Stimulated activated memory B cell treated with anti-CD40 and anti-IgM and Interleukin-4, amounts not matched to agents 10 μg/mL and 1 μg/mL and 100 μg/mL, for 72 hours (primary cell): ENCODE measurements at places on chromosomes 3 and 15.

- no peak for ATAC-seq
Measured at GRCh38 chr15:89751748-89752147, 699 bp upstream of the MESP1 start.

GRCh38 chr3:113261626-113262303 lies 50.4 kb downstream of the BOC start:
- ATAC-seq, result no peak

DNA sequence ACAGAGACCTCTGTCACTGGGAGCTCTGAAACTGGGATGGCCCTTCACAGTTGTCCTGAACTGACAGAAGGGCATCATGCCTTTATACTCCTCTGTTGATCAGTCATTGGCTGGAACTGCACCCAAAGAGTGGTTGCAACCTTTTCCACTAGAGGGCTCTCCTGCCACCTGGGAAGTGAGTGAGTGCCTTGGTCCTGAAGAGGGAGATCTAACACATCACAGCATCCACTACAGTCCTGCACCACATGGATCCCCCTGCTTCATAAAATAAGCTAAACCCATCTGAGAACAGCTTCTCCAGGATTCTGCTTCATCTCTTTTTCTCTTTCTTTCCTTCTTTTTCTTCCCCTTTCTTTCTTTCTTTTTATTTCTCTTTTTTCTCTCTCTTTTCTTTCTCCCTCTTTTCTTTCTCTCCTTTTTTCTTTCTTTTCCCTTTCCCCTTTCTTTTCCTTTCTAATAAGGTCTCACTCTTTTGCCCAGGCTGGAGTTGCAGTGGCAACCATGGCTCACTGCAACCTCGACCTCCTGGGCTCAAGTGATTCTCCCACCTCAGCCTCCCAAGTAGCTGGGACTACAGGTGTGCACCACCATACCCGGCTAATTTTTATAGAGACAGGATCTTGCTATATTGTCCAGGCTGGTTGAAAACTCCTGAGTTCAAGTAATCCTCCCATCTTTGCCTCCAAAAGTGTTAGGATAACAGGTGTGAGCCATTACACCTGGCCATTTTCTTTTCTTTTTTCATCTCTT lies 42.8 kb upstream of the RAF1 start:
- peak; percentile 81 for ATAC-seq

- peak; percentile 81 for ATAC-seq
Measured at GRCh38 chr15:77493324-77493907, 72.7 kb downstream of the HMG20A start.

- no peak for ATAC-seq
Measured at GRCh38 chr3:120160050-120160449, 65.8 kb upstream of the GSK3B start.

DNA sequence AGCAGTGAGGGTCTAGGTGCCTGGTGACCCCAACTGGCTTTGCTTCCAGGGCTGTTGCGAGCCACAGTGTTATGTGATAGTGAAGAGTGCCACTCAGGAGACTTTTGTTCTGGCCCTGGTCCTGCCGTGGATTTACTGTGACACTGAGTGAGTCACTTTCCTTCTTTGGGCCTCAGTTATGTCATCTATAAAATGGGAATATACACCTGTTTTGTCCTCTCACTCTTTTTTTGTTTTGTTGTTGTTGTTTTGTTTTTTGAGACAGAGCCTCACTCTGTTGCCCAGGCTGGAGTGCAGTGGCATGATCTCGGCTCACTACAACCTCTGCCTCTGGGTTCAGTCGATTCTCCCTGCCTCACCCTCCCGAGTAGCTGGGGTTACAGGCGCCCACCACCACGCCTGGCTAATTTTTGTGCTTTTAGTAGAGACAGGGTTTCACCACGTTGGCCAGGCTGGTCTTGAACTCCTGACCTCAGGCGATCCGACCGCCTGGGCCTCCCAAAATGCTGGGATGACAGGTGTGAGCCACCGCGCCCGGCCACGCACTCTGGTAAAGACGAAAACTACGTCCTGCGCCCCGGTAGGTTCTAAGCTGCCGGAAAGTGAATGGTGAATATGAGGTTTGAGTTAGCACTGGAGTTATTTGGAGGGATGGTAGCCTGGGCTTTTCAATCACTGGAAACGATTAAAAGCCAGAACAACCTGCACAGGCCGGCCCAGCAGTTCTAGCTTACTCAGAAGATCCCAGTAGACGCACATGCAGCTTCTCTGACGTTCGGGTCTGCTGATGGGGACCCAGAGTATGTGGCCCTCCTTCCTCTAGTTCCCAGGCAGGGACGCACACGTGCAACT lies 46.6 kb downstream of the BDH1 start:
- ATAC-seq, result no peak

- no peak for ATAC-seq
Measured at GRCh38 chr15:51132384-51133139, 37.9 kb upstream of the TNFAIP8L3 start.

DNA sequence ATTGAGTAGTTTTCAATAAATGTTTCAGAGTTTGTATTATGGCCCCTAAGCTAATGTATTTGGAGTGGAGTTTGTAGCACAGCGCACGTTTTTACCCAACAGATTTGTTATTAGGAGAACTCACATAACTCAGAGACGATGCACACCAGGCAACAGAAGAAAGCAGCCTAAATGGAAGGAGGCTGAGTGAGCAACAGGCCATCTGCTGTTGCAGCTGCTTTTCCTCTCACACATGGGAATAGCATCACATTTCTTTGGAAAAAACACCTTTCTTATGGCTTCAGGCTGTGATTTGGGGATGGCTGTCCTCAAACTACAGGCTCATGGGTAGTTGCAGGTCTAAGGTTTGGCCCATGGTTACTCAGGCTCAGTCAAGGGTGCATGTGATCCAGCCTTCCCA lies 469.3 kb upstream of the MCTP2 start:
- ATAC-seq, result no peak

- ATAC-seq, result no peak
Measured at GRCh38 chr3:84439476-84439875, 519.3 kb upstream of the CADM2 start.

DNA sequence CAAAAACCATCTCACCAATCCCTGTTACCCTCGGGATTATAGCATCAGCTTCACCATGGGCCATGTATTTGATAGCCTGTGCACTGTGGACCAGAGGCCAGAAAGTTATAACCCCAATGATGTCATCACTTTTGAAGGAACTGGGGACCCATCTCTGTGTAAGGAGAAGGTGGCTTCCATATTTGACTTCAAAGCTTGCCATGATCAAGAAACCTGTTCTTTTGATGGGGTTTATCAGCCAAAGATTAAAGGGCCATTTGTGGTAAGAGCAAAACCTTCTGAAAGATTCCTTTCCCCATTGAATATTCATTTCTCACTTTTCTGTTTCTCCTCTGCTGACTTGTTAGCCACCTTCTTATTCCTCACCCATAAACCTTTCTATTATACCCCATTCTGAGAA lies 34.3 kb upstream of the RPL14 start:
- no peak for ATAC-seq

- ATAC-seq, result no peak
Measured at GRCh38 chr3:184592371-184593219, 31.0 kb downstream of the EPHB3 start.

GRCh38 chr3:126082362-126083137 lies 1.4 kb downstream of the SLC41A3 start:
- ATAC-seq, result no peak

- ATAC-seq, result no peak
Measured at GRCh38 chr3:52763466-52763865, 7.3 kb downstream of the NEK4 start.

GRCh38 chr3:31456373-31456772 lies 76.4 kb upstream of the STT3B start:
- ATAC-seq, result no peak

DNA sequence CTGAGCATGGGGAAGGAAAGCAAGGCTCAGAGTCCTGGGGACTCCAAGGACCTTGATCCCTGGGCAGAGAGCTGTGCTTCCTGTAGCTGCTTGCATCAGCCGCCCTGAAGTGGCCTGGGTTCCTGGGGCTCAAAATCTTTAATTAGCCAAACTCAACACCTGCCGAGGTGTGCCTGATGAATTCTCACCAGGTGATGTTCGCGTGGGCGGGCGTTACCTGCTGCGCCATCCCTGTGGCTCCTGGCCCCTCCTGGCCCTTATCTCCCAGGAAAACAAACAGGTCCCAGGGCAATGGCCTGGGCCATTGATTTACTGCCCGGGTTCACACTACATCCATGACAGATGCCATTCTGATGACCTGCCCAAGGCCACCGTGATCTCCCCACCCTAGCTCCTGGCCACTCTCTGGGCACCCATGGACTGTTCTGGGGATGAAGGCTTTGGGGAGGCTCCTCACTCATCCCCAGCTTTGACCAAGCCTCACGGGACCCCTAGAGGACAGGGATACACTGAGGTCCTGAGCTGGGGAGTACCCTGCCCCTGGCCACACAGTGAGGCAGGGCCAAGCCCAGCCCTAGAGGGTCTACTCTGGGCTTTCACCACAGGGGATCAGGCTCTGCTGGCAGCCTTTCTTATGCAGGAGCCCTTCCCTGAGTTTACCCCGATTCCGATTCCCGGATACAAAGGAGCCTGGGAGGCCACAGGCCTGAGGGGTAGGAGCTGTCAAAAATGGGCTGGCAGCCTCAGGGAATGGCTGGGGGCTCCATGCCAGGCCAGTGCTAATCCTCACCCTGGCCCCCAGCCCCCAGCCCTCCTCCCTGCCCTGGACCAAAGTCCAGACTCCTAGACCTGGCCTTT lies 5.7 kb downstream of the SLC38A3 start:
- no peak for ATAC-seq

- no peak for ATAC-seq
Measured at GRCh38 chr3:155242342-155242741, 51.1 kb downstream of the STRIT1 start.

GRCh38 chr3:38229036-38229435 lies 36.6 kb upstream of the SLC22A13 start:
- no peak for ATAC-seq

DNA sequence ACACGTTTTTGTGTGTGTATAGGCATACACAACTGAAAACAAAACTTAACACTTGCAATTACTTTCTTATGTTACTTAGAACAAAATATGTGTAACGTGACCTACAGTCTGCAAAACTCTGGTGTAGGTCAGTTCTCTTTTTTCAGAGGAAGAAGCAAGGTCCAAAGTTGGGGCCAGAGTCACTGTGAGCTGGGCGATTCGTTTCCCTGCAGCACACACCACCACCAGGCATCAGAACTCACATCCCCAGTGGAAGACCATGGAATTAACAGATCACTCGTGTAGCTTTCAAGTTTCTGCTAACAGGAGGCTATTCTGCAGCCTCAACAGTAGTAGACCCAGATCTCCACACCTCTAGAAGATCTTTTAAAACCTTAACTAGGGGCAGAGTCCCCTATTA lies 25.8 kb downstream of the ANP32A start:
- peak; percentile 28 for ATAC-seq

DNA sequence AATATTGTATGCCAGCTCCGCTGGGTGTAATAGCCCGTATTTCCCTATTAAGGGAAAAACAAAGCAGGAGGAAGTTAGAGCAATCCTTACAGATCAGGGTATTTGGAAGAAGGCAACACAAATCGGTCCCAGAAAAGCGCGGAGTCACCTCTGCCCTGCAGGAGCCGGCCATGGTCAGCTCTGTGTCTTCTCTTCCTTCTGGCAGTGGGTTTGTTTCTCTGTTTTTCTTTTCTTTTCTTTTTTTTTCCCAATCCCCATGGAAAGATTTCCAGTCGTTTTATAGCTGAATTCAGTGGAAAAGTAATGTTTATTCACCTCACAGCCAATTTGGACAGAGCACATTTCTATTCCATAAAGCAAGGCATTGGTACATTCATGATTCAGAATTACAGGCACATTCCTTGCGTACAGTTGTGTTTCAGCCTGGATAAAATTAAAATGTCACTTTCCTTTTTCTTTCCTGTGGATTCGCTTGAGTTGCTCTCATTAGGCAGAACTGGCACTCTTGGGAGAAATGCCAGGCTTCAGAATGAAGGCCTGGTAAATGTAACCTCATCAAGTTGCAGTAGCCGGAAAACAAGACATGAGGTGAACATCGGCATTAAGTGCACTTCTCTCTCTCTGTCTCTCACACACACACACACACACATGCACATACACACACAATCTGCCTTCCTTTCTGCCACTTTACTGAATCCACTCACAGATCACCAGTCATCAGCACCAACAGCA lies 204.5 kb upstream of the UBE2E1 start:
- no peak for ATAC-seq

GRCh38 chr3:146638718-146639117 lies 33.6 kb upstream of the PLSCR5 start:
- no peak for ATAC-seq

- no peak for ATAC-seq
Measured at GRCh38 chr3:56048946-56049345, 419.3 kb downstream of the ERC2 start.

GRCh38 chr3:185852635-185853034 lies 27.8 kb upstream of the IGF2BP2 start:
- ATAC-seq, result no peak

GRCh38 chr3:157113832-157114505 lies 46.0 kb downstream of the CCNL1 start:
- ATAC-seq, result no peak

DNA sequence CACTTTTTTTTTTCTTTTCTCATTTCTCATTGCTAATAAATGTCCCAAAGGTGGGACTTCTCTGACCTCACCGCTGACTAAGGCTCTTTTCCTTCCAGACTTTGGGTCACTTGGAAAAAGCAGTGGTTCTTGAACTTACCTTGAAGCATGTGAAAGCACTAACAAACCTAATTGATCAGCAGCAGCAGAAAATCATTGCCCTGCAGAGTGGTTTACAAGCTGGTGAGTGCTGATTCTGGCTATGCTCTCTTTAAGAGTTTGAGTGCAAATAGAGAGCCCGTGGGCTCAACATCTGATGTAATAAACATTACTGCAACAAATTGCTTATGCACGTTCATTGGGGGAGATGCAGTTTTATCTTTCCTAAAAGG lies 2.0 kb downstream of the BHLHE40 start:
- ATAC-seq, result no peak

- ATAC-seq, result peak; percentile 64
Measured at GRCh38 chr15:64697911-64698369, 77.4 kb downstream of the RBPMS2 start.

DNA sequence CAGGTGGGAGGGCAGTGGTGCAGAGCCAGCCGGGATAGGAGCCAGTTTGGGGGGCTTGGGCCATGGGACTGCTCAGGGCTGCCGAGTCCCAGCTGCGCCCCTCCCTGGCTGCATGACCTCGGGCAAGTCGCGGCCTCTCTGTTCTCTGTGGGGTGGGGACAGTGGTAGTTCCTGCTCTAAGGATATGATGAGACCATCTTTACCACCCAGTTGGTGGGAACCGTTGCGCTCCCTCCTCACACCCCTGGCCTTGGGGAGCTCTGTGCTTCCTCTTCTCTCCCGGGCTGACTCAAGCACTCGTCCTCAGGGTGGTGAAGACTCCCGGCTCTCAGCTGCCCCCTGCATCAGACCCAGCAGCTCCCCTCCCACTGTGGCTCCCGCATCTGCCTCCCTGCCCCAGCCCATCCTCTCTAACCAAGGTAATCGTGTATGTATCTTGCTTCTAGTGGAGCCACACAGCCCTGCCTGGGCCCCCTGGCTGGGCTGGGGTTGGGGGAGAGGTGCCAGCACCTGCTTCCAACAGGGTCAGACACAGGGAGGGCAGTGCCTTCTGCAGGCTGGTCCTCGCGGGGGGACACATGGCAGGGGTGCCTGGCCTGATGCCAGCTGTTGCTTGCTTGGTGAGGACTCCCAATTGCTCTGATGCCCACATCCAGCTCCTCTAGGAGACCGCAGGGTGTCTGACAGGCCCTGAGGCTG lies 15.1 kb upstream of the STAB1 start:
- peak; percentile 22 for ATAC-seq
